Heart left ventricle (tissue), 16 donors: ENCODE measurements at places on chromosomes 7 and 10. TPM values are rescaled to one million over a fixed set of nuclear protein-coding genes. Genes with fewer than 3 reads are reported as not detected.

LRRD1 gene
- polyA plus RNA-seq: not detected

WAC gene
- 16.8 TPM for polyA plus RNA-seq

PSTK gene
- polyA plus RNA-seq: 3.3 TPM

DNA sequence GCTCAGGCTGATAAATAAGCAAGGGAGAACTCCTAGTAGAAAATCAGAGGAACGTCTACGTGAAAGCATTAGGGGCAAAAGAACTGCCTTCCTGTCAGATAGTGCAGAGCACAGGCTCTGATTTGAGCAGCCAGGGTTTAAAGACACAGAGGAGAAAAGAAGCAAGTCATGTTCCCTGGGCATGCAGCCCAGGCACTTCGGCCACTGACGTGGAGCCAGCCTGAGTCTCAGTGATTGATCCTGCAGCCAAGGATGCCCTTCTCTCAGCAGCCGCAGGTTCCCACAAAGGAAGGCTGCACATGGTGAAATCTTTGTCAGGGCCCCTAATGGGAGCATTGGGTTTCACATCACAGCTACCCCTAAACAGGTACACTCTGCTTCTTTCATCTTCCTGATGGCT is 161.7 kb upstream of the HPS1 start:
- DNase-seq: no peak

- no peak for DNase-seq
Measured at GRCh38 chr7:17502213-17503060, 204.0 kb downstream of the AHR start.

- DNase-seq: no peak
Measured at GRCh38 chr7:134514663-134515062, 12.7 kb upstream of the AKR1B10 start.

- no peak for DNase-seq
Measured at GRCh38 chr7:50914460-50914859, 131.8 kb upstream of the GRB10 start.

- no peak for DNase-seq
Measured at GRCh38 chr7:141974831-141975230, 1.3 kb upstream of the TAS2R38 start.
